ENCODE measurements at places on chromosomes 13 and 19.

GRCh38 chr13:98189841-98190505 lies 12.9 kb upstream of the RNF113B start:
- no peak for DNase-seq

DNA sequence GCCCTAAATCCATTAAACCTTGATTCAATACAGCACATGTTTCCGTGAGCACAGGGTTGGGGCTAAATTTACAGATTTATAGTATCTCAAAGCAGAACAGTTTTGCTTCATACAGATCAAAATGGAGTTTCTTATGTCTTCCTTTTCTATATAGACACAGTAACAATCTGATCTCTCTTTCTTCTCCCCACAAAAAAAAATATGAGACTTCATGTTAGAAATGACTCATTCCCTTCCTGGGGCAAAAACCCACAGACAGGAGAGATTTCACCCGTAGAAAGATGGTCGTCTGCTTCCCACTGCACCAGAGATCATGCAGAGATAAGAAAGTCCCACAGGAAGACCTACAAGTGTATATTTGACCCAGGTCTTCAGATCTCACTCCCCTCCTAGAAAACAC lies 7.7 kb upstream of the ZNF611 start:
- no peak for DNase-seq

DNA sequence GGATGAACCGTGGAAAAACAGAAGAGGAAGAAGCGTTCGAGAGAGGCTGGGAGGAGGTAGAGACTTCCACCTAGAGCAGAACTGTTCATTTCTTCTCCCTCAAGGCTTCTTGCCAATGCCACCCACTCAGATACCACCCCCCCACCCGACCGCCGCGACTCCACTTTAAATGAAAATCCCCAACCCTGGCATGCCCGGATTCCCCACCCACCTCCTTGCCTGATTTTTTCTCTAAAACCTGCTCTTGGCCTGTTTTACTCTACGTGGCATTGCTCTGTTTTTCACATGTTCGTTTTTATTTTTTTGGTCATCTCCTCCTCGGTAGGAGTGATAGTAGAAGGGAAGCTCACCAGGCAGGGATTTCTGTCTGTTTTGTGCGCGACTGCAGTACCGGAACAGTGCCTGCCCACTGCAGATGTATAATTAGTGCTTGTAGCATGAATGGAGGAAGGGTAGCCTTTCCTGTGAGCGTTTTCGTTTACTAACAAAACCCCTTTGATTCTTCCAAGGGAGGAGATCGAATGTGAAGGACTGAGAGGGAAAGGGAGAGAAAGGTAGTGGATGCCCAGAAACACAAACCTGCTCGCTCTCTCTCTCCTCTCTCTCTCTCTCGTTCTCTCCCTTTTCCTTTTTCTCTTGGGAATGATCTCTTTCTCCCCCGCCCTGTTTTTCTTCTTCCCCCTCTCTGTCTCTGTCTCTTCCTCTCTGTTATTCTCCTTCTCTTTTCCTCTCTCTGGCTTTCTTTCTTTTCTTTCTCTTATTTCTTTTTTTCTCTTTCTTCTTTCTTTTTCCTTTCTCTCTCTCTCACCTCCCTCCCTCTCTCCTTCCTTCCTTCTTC lies 2.2 kb downstream of the CD70 start:
- no peak for DNase-seq

DNA sequence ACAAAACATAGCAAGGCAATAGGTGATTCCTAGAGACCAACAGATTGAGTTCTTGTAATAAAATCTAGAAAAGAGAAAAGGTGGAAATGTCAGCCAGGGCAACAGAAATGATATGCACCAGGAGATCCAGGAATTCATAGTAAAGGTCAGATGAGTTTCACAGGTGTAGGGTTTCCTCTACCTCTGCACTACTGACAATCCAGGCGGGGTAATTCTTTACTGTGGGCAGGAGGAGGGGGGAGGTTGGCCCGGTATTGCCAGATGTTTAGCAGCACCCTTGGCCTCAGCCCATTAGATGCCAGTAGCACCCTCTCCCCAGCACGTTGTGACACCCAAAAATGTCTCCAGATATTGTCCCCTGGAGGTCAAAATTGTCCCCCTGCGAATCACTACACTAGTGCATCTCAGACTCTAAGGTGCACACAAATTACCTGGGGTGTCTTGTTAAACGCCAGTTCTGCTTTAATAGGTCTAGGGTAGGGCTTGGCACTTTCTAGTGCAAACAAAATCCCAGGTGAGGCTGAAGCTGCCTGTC lies 3.5 kb upstream of the UBAC2 start:
- DNase-seq: no peak

DNA sequence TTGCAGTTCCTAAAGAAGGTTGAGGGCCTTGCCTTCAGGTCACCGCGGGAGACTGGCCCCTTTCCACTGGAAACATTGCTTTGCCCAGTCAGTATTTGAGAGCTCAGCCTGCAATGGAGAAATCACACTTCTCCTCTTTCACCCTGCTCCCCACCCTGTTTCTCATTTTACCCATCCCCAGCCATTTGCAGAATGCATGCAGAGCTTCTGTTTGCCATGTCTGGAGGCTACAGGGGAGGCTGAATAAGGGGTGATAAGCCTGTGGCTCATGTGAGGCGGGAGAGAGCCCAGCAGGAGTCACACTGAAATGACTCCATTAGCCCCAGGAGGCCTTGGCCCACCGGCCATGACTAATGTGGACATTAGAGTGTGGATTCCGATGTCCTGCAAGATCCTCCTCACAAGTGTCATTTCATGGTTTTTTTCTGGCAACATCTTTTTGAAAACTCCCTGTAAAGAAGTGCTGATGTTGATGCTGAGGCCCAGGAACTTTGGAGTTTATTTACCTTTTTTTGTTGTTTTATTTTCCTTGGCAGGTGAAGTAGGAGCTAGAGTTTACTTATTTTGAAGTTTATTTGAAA lies 6.3 kb downstream of the SPINT2 start:
- DNase-seq: no peak
